Right hindlimb (tissue), 1 donor: ENCODE measurements at places on chromosomes 1 and 21.
A peak's percentile ranks its signal among the peaks of the same experiment; 100 is the strongest.

DNA sequence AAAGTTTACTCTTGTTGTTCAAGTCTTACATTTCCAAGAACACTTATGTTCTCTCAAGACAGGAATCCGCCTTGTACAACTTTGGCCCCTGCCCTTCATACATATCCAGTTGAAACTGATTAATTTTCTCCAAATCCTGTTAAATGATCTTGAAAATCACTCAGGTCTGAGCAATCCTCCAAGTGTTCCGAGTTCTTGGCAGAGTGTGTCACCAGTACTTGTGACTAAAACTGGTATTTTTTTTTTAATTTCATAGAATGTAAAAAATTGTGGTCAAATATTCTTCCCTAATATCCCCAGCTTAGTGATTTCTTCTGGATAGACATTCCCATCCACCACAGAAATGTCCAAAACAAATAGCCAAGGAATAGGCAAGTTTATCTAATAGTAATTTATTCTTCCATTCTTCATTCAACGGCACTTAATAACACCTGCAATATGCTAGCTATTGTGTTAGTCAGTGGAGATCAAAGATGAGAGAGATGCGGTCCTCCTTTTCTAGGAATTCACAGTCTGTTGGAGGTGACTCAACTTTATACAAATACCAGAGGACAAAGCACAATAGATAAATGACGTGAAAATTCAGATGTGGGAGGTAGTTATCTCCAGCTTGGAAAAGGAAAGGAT lies 71.4 kb downstream of the DIRAS3 start:
- DNase-seq, result no peak

DNA sequence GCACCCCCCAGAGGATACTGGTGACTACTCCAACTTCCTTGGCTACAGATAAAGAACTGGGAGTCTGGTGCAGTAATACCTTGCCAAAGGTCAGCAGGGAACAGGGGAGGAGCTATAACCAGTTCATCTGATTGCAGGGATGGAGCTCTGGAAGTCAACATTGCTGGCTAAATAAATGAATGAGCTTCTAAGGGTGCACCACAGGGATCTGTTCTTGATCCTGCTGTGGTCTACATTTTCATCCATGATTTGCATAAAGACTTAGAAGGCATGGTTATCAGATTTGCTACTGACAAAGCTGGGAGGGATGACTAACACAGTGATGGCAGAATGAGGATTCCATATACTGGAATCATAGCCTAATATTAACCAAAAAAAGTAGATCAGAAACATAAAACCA lies 18.3 kb downstream of the PLEKHA6 start:
- DNase-seq, result no peak

DNA sequence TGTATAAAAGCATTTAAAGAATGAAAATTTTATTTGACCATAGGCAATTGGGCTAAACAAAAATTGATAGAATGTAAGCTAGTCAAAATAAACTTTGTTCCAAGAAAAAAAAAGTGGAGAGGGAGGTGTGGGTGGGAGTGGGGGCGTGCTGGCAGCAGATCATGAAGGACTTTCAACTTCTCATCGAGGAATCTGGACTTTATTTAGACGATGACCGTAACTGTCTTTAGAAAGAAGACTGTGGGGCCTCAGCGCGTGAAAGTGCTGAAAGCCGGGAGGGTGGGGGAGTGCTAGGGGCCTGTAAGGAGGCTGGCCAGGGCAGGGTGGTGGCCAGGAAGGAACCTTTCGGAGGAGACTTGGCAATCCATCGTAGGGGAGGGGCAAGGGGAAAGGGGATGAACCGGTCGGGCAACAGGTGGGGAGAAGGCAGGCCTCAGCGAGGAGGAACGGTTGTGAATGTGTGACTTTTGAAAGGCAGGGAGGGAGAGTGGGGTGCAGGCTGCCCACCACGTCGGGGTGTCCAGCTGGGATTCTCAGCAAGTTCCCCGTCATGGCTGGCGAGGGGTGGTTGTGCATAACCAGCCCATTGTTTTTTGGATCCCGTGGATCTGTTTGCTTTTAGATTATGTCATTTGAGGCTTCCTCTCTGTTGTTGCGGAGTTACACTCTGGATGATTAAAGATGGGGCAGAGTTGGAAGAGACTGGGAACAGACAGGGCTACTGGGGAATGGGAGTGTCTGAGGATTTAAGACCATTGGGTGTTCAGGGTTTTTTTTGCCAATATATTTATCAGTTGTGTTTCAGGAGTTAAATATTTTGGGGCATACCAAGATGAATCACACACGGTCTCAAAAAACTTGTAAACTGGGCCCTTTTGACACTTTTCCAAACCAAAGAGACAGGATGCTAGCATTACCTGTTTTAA lies 35.5 kb downstream of the HUNK start:
- no peak for DNase-seq

DNA sequence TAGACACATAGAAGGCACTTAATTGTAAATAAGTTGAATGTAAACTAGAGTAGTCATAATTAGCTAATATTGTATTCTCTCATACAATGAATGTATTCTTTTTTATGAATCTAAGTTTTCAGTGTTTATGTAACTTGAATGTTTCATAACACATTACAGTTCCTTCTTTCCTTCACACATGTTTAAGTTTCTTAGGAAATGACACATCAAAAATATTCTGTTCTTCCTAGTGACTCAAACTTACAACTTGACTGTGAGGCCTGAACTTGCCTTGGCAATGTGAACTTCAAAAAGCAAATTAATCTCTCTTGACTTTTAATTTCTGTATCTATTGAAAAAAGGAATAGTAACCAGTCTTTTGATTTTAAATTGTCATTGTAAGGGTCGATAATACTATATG lies 700.1 kb downstream of the KCNT2 start:
- no peak for DNase-seq

- DNase-seq, result no peak
Measured at GRCh38 chr1:234270581-234271242, 102.5 kb upstream of the COA6 start.

GRCh38 chr1:7688659-7689058 lies 82.4 kb upstream of the VAMP3 start:
- no peak for DNase-seq

- no peak for DNase-seq
Measured at GRCh38 chr1:154809436-154810413, 60.4 kb downstream of the KCNN3 start.

DNA sequence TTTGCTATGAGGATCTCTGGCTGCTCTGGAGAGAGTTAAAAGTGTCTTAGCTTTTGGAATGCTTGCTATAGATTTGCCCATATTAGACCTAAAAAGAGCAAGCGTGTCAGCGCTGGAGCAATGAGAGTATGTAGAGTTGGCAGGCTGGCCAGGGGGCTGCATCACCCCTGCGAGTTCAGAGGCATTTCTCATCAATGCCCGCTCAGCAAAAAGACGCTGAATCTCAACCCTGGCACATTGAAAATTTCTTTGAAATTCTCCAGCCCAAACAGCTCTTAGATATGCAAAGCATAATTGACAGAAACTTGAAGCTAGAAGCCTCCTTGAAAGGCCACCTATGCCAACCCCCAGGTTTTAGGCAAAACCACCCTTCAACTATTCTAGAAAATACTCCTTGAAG lies 135.5 kb upstream of the F3 start:
- no peak for DNase-seq

GRCh38 chr1:119773711-119774241 lies 5.1 kb upstream of the HMGCS2 start:
- DNase-seq, result no peak

- DNase-seq, result no peak
Measured at GRCh38 chr21:45853703-45854342, 127.7 kb upstream of the COL6A1 start.

- DNase-seq, result no peak
Measured at GRCh38 chr1:46062651-46063319, 69.6 kb downstream of the PIK3R3 start.

DNA sequence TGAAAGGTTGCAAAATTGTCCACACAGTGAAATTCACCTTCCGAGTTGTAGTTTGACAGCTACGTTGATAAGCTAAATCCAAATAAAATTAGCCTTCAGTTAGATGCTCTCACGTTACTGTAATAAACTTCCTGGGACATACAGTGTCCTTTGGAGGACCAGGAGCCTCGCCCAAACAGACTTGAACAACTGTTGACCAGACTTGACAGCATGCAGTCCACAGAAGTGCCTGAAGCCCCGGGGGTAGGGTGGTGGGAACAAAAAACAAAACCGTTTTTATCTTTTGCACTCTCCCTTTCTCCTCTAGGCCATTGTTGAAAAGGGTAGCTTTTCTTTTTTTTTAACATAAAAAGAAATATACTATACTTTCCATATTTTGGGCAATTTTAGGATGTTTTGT lies 172.8 kb upstream of the SAMSN1 start:
- DNase-seq, result no peak

- no peak for DNase-seq
Measured at GRCh38 chr1:237754627-237755026, 136.1 kb downstream of the ZP4 start.

DNA sequence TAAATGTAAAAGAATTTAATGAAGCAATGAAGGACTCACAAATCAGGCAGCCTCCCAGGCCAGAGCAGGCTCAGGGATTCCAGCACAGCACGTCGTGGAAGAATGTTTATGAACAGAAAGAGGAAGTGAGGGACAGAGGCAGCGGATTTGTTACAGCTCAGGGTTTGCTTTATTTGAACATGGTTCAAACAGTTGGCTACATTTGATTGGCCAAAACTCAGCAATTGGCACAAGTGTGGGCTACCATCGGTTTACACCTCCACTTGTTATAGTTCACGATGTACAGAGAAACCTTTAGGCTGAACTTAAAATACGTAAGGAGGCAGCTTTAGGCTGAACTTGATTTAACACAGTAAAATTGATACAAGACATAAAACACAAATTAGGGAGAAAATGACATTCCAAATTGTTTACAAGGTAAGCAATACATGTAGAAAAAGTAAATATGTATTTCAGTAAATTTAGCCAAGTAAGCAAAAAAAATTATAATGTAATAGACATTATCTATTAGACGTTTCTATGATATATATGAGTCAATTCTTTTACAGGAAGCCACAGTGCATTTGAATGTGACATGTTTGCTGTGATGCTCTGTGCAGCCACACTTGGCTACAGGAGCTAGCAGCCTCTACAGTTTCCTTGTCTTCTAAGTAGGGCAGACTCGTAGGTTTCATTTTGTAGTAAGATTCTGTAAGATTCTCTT lies 126.5 kb downstream of the ADSS2 start:
- no peak for DNase-seq

GRCh38 chr1:222787729-222788128 lies 27.1 kb upstream of the DISP1 start:
- peak; percentile 59 for DNase-seq

GRCh38 chr21:17731554-17731953 lies 87.6 kb downstream of the C21orf91 start:
- DNase-seq, result no peak

DNA sequence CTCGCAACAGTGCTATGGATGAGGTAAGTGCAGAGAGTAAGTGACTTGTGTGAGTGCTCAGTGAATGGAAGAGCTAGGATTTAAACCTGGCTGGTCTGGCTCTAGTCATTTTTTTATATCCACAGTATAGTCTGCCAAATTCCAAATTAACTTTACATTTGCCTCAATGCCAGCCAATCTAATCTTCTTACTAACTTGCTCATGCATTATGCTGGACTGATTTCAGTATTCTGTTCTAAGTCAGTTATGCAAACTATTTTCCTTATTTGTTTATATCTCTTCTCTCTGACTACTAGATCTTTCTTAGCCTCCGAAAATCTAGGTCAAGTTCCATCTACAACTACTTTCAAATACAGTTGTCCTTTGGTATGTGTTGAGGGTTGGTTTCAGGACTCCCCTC lies 133.3 kb downstream of the XPR1 start:
- DNase-seq, result no peak

DNA sequence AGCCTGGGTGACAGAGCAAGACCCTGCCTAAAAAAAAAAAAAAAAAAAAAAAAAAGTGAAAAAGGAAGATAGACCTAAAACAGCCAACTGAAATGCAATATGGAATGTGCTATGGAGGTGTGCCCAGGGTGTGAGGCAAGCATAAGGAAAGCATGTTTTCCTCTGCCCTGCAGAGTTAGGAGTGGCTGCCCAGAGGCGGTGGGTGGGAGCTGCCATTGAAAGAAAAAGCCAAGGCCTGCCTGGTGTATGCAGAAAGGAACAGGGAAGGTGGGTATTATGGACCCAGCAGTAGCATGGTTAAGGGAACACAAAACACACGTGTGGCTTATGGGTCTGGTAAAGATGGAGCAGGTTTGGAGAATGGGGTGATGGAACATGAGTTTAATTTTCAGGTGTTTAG lies 8.9 kb downstream of the CD244 start:
- DNase-seq, result no peak

DNA sequence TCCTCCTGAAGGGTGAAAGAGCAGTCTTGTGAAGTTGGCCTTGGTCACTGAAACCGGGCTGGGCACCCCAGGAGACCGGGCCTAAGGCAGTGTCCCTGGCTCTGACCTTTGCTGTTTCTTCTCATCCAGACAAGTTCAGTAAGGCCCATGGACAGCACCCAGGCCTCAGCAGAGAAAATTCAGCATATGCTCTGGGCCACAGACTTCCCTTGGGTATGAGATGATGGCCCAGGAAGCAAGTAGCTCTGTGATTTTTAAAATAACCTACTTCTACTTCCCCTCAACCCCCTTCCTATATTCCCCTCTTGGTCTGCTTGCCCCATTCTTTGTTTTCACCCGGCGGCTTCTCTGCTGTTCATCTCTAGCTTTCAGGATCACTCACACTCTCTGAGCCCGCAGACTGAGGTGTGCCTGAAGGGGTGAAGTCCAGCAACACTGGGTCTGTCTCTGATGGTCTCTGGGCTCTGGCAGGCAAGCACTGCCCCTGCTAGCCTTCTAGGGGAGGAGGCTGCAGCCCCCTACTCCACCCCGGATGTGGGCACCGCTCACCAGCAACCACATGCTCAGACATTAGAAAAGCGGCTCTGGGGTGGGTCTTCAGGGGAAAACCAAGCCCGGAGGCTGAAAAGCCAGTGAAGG lies 2.9 kb upstream of the GPR25 start:
- DNase-seq, result no peak

- no peak for DNase-seq
Measured at GRCh38 chr1:87464022-87464490, 135.4 kb downstream of the LMO4 start.

GRCh38 chr1:177793900-177794299 lies 176.0 kb downstream of the SEC16B start:
- no peak for DNase-seq

- DNase-seq, result no peak
Measured at GRCh38 chr1:247304031-247304430, 27.6 kb downstream of the ZNF496 start.

- no peak for DNase-seq
Measured at GRCh38 chr1:150906329-150906728, 19.4 kb downstream of the CTXND2 start.

- DNase-seq, result no peak
Measured at GRCh38 chr21:20106368-20106767, 891.8 kb upstream of the NCAM2 start.

DNA sequence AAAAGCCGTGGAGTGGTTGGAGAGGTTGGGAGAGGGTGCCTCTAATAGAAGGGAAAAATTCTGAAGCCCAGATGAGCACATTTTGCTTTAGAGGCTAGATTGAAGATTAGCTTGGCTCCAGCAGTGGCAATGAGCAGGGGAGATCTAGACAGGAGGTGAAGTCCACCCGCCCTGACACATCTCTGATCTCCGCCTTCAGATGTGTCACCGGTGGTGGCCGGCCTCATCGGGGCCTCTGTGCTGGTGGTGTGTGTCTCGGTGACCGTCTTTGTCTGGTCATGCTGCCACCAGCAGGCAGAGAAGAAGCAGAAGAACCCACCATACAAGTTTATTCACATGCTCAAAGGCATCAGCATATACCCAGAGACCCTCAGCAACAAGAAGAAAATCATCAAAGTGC lies 8.4 kb downstream of the SYT11 start:
- DNase-seq, result no peak

GRCh38 chr1:78980511-78980910 lies 26.0 kb downstream of the ADGRL4 start:
- DNase-seq, result no peak

GRCh38 chr1:212166244-212166643 lies 119.0 kb upstream of the PPP2R5A start:
- DNase-seq, result no peak
